ENCODE measurements at places on chromosomes 1 and 21.

GRCh38 chr21:30164796-30165195, 1.8 kb downstream of the CLDN17 start:
- no peak for DNase-seq

DNA sequence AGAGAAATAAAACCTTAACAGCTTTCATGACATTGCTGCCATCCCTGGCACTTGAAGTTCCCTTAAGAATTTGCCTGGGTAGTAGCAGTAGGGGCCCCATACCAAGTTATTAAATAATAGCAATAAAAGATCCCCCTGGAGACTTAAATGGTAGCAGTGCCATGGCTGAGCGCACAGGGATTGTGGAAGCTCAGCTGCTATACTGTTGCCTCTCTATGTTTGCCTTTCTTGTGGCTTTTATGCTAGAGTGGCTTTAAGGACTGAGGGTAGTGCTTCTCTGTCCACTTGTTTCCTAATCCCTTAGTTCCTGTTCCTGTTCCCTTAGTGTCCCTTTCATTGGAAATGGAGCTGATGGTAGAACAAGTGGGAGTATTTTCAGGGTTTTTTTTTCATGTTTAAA, 42.1 kb downstream of the NCF2 start:
- peak; percentile 75 for DNase-seq

DNA sequence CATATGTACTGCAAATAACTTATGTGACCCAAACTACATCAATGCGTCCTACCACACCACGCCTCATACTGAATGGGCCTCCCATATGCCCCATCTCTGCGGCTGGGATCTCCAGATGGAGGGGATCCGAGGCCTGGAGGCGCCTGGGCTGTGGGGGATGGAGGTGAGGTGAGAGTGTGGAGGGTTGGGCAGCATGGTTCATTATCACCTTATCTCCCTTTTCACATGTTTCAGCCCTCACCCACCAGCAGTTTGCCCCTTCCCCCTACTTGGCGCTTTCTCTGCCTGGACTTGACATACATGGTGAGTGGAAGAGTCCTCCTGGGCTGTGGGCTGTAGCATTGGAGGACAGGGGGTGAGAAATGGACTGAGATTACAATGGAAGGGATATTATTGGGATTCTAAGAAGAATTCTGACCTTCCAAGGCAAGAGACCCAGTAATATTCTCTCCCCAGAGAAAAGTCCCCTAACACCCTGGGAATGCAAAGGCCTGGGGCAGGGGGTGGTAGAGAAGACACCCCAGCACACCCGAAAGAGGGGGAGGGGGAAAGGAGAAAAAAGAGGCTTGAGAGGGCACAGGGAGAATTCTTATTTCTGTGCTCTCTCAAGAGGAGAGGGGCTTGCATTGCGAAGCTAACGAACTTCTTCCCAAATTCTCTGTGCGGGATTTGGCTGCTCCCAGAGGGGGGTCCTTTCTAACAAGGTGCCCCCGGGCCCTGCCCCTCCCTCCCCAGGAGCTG, 61.4 kb downstream of the MEF2D start:
- no peak for DNase-seq

DNA sequence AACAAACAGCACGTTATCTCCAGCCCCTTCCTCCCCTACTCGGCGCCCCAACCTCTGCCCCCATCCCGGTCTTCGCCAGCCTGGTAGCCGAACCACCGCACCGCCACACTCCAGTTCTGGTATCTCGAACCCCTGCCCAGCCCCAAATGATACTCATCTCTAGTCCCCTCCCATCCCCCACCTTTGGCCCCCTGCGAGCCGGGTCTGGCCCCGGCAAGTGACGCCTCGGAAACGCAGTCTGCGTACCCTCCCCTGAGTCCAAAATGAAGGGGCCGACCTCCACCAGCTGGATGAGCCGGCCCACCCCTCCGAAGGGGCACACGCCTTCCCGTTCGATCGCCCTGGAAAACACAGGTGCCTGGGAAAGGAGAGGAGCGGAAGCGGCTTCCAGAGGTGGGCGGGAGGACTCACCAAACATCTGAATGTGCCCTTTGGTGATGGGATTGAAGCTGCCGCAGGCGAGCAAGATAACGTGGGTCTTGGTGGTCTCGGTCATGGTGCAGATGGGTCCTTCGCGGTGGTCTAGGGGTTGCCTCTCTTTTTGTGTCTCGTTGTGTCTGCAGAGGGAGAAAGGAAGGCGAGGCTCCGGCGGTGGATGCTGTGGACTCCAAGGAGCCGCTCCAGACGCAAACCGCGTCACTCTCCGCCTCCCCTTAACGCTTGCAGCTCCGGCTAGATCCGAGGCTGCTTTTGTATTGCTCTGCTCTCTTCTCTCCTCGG, at the start of gene NMNAT2:
TSS of gene NMNAT2 (minus strand) at position 609 of the 720 bp plus-strand sequence. CDS start at position 496, 113 bp downstream.
- DNase-seq, result peak; percentile 62

- no peak for DNase-seq
Observed at GRCh38 chr1:234875328-234875952, 253.2 kb downstream of the TOMM20 start.

- DNase-seq, result no peak
Observed at GRCh38 chr1:156877433-156878170, 15.9 kb upstream of the PEAR1 start.

- no peak for DNase-seq
Observed at GRCh38 chr1:241408170-241408569, 51.2 kb upstream of the RGS7 start.

GRCh38 chr1:150561974-150562445, 12.8 kb downstream of the ADAMTSL4 start:
- peak; percentile 12 for DNase-seq

DNA sequence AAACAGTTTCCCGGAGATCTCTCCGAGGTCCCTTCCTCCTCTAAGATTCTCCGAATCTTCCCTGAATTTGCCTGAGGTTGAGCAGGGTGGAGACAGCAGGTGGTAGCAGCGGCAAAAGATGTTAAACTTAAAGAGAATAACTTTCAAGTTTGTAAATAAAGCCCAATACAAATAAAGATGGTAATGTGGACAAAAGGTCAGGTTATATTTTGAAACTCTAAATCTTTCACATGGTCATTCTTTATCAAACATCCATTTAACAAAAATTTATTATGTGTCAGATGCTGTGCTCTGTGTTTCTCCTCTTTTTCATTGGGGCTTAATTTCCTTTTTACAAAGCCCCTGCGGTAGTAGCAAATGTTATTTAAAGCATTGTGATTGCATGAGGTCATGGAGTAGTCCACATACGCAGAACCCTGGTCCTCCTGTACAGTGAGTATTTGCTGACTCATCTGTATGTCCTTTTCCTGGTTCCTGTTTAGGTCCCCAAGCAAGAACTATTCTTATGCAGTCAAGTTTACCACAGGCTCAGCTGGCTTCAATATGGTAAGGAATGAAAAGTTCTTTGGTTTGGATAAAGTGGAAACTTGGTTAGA, 119.2 kb downstream of the ITSN1 start:
- DNase-seq, result no peak

DNA sequence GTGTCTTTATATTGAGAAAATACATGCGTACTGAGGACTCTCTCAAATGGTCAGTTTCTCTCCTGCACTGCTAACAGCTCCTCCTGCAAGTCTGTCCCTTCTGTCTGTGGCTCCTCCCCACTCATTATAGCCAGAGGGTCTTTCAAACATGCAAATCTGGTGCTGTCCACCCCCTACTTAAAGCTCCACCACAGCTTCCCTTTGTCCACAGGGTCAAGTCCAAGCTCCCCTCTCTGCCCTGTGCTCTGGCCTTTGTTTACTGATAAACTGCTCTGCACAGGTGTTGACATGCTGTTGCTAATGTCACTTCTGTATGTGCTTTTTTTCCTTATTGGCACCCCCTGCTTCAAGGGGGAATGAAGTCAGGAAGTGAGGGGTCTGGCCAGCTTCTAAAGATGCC, 47.7 kb upstream of the GPR37L1 start:
- no peak for DNase-seq
